IPS DF 19.7 (cell line): ENCODE measurements at places on chromosomes 1 and 21.

DNA sequence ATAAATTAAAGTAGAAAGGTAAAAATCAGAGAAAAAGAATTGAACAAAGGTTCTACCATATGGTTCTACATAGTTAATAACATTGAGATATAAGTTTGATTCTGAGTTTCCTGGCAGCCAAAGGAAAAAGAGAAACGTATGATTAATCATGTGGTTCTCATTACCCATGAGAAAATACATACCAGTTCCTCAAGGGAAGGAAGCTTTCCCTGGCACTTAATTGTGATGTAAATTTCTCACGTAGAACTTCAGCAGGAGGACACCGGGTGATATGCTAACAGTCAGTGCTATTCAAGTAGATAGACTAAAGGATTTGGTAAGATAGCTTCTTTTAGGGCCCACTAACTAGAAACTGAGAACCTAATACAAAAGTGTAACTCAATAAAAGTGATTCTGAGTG is 218.5 kb downstream of the NFIA start:
- no peak for DNase-seq

DNA sequence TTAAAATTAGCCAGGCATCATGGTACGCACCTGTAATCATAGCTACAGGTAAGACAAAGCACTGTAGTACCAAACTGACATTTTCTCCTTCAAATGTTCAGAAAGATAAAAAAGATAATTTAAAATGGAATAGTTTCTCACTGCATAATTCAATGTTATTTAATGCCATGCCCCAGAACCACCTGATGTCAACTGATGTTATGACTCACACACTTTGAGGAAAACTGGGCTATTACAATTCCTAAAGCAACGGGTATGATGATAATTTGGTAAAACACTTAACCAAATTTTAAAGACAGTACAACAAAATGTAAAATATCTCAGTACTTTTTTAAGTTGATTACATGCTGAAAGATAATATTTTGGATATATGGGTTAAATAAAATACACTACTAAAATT is 22.9 kb upstream of the PLEKHO1 start:
- DNase-seq, result no peak

DNA sequence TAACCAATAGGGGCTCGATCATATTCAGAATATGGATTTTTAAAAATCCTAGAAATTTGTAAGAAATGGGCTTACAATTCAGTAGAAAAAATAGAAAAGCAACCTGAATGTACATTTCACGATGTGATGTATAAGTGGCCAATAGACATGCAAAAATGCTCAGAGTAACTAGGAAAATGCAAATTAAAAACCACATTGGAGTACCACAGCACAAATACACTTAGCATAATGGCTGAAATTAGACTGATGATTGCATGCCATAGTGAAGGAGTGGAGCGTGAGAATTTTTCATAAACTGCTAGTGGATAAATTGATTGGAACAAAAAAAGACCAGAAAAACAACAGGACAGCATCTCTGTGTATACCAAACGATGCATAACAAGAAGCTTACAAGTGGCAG is 102.3 kb downstream of the DYRK1A start:
- no peak for DNase-seq

GRCh38 chr1:33000427-33001026 is 35.9 kb upstream of the RNF19B start:
- DNase-seq, result no peak

DNA sequence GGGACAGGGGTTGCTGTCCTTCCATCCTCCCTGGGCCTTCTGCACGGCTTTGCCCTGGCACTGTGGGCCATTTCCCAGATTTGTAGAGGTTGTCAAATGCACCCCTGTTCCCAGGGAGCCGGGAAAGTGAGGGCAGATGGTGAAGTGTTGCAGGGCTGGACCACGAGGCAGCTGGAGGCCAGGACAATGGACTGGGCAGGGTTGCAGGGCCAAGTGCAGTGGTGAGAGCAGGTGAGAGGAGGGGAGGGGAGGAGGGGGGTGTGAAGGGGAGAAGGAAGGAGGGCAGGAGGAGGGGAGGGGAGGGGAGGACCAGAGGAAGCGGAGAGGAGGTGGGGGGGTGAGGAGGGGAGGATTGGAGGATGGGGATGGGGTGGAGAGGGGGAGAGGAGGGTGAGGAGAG is 443.9 kb downstream of the CAMTA1 start:
- no peak for DNase-seq

GRCh38 chr1:59704716-59705115 is 110.0 kb upstream of the HOOK1 start:
- no peak for DNase-seq

GRCh38 chr1:178724728-178725465 is at the start of gene RALGPS2:
Gene RALGPS2 (plus strand): TSS chr1:178725244. CDS start chr1:178776765, 51,521 bp downstream.
- DNase-seq, result no peak

DNA sequence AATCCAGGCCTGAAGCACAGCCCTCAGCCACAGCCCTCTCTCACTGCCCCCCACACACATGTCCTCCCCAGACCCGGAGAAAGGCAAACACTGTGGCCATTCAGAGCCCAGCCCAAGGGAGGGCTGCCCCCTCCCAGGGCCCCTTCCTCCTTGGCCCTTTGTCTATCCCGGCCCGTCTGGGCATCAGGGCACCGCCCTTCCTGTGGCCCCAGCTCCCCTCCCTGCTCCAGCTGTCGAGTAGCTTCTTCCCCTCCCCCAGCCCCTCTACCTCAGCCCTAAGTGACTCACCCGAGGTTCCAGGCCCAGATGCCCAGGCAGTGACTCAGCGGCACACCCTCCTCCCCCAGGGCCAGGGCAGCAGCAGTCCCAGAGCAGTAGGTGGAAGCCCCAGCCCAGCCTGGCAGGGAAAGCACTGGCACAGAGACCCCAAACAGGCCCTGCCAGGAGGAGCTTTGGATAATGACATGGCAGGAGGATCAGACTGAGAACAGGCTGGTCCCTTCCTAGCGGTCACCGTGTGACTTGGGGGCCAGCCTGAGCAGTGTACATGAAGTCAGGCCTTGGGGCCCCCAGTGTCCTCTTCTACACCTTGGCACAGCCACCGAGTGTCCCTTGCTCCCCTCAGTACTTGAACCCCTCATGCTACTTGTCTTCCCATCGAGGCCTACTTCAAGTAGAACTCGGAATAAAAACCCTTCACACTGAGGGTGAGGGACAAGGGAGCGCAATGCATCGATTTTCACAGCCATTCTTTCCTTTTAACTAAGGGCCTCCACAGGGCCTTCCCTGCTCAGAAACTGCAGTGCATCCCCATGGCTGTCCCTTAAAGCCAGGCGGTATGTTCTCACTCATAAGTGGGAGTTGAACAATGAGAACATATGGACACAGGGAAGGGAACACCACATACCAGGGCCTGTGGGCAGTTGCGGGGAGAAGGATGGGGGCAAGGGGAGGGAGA is 1.0 kb upstream of the S100A2 start:
- peak; percentile 86 for DNase-seq

DNA sequence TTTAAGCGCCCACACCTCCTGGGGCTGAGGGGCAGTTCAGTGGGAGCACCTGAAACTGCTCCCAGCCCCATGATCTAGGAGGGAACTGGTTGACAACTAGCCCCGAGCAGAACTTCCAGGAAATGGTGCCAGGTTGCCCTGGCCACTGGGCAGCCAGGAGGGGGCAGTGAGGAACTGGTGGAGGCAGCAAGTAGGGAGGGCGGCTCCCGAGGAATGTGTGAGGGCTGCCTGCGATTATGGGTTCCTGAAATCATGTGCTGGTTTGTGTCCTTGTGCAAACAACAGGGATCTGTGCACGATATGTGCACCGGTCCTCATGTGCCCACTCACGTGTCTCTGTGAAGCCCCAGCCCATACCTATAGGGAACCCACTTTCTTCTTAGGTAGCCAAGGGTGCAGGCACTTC is 9.9 kb downstream of the GPR3 start:
- no peak for DNase-seq

- no peak for DNase-seq
These were observed 7.2 kb downstream of the LAD1 start for GRCh38 chr1:201391651-201392511.

- no peak for DNase-seq
These were observed 76.6 kb upstream of the GUCA2A start for GRCh38 chr1:42240966-42241755.

DNA sequence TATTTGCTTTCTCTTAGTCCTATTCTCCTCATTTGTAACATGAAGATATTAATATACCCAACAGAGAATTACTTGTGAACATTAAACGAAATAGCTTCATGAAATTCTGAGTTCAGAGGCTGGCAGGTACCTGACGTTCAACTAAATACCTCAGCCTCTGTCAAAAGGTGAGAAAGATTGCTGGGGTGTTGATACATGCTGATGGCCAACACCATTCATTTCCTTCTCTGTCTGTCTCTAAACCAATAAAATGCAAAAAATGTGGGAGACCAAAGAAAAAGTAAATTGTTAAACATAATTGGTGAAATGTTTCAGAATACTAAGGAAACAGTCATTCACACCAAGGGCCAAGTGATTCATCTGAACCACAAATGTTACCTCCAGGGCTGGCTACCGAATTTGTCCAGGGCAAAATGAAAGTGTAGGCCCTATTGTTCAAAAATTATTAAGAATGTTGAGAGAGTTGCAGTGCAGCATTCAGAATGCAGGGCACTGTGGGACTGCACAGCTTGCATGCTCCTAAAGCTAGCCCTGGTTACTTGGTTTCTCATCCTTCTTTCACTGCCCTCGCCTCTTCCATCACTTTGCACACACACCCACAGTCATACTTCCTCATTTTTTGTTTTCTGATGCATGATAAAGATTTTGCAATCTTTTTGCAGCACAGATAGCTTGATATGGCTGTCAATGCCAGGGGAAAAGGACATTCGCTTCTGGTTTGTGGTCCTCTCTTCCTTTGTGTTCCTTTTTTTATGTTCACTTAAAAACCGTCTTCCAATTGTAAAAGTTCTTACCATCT is 414.3 kb upstream of the NR5A2 start:
- no peak for DNase-seq

DNA sequence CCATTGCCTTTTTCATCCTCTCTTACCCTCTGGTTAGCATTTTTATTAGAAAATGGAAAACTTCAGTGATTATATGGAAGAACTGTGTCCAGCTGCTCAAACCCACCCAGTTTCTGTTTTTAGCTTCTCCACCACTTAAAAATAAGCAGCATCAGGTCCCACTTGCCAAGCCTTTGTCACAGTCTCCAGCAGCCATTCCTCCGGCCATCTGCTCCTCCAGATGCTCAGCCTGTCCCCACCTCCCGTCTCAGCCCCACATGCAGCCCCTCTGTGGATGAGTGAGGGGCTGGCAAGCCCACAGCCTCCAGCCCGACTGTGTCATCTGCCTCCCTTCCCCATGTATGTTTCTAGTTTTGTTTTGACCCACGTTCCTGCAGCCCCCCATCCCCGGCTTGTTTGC is 289.7 kb downstream of the HHAT start:
- DNase-seq, result no peak

- DNase-seq, result no peak
These were observed 7.1 kb upstream of the SORT1 start for GRCh38 chr1:109404838-109405237.
